ENCODE measurements at places on chromosomes 1 and 21. TPM values are rescaled to one million over a fixed set of nuclear protein-coding genes. Genes with fewer than 3 reads are reported as not detected.

Gene HHAT
- total RNA-seq: 0.76 TPM

Gene ATP6V1G3
- total RNA-seq: not detected

Gene F13B
- not detected for total RNA-seq

Gene HES3
- total RNA-seq: not detected

Gene CD34
- 0.05 TPM for total RNA-seq

Gene CD160
- not detected for total RNA-seq

Gene UBL4B
- not detected for total RNA-seq

Gene TAS1R3
- total RNA-seq: 0.78 TPM

Gene OR2L8
- not detected for total RNA-seq

Gene LHX8
- total RNA-seq: not detected

DNA sequence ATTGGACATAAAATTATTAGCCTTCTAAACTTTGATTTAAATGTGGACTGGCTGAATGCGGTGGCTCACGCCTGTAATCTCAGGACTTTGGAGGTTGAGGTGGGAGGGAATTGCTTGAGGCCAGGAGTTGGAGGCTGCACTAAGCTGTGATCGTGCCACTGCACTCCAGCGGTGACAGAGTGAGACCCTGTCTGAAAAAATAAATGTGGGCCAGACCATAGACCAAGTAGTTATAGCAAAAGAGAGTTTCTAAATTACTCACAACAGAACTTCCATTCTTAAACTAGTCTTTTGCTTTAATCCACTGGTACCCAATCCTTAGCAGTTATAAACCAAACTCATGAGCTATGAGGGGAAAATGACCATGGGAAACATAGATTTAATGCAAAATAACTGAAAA is 35.2 kb downstream of the RAP1A start:
- DNase-seq: no peak

- DNase-seq: no peak
Observed at GRCh38 chr1:80375662-80376061, 1369.1 kb upstream of the ADGRL4 start.

DNA sequence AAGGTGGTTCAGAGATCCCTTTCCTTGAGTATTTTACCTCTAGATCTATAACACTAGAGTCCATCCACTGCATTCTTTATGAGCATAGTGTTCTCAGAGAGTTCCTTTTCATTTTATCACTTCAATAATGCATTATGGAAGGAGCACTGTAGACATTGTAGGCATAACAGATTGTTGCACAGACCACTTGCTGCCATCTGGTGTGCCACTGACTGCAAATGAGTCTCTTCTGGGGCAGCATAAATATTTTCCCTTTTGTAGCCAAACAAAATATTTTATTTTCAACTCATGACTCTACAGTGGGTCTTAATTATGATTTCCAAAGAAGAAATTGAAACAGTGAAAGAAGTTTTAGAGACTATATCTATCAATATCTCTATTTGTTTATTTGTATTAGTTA is 290.4 kb downstream of the OLFM3 start:
- no peak for DNase-seq

DNA sequence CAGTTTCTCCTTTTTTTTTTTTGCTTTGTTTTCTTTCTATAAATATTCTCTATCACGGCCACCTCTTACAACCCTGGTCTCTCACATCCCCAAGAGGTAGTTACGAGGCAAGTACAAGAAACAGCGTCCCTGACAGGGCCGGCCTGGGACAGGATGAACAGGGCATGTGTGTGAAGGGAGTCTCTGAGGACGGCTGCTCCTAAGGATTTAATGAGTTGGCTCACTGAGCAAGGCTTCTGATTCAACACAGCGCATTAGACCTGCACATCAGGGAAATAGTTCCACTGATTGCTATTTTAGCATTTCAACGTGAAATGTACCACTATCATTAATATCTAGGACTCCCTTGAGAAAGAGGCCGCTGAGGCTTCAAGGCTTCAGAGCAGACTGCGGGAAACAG is 54.0 kb downstream of the NTPCR start:
- no peak for DNase-seq

DNA sequence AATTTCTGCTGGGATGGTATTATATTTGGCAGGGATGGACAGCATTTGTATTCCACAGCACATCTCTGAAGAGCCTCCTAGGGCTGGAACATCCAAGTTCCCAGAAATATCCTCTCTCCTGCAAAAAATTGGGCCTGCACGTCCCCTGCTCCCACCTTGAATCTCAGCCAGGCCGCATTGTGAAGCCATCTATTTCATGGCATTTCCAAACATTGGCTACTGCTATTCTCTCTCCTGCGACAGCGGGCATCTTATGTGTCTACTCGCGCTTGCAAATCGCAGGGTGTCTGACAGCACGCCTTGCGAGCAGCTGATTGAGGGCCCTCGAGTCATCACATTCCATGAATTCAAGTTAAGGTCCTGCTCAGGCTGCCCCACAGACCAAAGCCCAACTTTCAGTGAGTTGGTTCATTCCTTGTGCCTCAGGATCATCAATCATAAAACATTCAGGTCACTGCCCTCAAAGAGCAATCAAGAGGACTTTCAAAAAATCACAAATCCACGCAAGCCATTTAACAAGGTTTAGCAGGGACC is 15.8 kb downstream of the RGS8 start:
- no peak for DNase-seq

DNA sequence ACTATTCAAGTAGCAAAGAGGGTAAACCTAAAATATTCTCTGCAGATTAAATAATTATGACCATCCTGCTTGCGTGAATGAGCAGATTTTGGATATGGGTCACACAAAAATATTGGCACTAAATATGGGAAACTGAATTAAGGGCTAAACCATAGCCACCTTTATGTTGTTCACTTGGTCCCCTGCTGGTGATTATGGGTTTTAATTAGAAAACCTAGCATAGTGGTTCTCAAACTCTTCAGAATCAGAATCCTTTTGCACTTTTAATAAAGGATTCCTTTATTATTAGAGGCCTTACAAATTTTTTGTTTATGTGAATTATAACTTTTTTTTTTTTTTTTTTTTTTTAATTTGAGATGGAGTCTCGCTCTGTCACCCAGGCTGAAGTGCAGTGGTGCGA is 38.5 kb upstream of the ZNHIT6 start:
- DNase-seq: no peak

- no peak for DNase-seq
Observed at GRCh38 chr1:146016891-146017290, 4.6 kb downstream of the HJV start.

DNA sequence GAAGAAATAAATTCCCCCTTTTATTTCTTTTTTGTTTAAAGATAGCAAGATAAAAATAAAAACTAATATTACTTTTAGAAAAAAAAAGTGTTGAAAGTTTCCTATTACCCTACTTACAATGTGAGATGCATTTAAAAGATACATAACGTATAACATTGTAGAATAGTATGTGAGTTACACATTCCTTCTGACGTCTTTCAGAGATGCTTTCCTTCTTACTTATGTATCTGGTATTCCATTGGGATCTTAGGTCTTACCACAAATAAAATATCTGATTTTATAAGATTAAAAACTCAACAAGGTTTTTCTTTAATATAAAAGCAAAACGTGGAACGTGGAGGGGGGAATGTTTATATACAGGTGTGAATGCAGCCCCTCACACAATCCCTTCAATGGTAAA is 147.2 kb upstream of the ETS2 start:
- no peak for DNase-seq

DNA sequence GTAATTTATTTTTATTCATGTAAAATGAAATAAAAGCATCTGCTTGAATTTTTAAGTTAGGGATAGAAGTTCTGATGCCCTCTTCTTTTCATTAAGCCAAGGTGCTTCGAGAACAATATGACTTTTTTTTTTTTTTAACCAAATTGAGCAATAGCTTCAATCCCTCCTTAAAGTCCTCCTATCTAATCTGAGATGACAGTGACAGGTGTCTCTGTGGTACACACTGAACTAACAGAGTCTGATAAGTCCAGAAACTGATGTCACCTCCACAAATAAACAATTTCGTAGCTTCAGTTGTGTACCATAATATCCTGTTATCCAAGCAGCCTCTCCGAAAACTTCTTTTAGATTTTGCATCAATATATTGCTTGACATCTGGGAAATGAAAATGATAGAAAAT is 23.8 kb downstream of the MAP3K7CL start:
- DNase-seq: no peak

- no peak for DNase-seq
Observed at GRCh38 chr1:6447818-6448748, 17.9 kb downstream of the TNFRSF25 start.

DNA sequence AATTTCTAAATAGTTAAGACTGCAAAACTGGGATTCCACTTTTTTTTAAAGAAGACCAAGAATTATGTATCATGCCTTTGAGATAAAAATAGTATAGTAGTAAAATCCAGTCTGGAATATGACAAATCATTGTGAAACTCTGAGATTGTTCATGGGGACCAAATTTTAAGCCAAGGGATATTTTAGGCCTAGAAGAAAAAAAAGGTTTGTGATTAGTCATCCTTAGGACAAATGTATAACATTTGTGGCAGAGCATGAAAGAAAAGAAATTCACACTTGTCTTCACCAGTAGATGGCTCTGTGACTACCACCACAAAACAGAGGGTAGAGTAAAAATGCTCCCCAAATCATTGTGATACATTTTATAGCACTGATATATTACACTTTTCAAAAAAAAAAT is 226.1 kb downstream of the KCTD3 start:
- DNase-seq: no peak

GRCh38 chr1:19975423-19976193 is 3.8 kb downstream of the PLA2G2A start:
- DNase-seq: peak; percentile 8

GRCh38 chr1:111366256-111366655 is 61.3 kb downstream of the OVGP1 start:
- no peak for DNase-seq

GRCh38 chr1:86169625-86170024 is 13.1 kb upstream of the COL24A1 start:
- DNase-seq: no peak

DNA sequence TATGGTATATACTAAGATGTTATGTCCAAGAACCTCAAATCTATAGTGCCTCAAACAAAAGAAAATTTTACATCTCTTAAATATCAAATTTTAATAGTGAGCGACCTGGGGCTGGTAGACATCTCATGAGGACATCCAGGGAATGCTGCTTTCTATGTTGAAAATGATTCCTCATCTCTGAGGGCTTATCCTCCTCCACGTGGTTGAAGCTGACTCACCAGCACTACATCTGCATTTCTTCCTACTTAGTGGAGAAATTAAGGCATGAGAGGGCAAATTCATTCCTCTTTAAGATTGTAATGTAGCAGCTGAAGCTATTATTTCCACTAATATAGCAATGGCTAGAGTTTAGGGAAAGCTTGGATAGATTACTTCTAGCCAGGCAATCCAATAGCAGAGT is 529.5 kb downstream of the COL11A1 start:
- no peak for DNase-seq

DNA sequence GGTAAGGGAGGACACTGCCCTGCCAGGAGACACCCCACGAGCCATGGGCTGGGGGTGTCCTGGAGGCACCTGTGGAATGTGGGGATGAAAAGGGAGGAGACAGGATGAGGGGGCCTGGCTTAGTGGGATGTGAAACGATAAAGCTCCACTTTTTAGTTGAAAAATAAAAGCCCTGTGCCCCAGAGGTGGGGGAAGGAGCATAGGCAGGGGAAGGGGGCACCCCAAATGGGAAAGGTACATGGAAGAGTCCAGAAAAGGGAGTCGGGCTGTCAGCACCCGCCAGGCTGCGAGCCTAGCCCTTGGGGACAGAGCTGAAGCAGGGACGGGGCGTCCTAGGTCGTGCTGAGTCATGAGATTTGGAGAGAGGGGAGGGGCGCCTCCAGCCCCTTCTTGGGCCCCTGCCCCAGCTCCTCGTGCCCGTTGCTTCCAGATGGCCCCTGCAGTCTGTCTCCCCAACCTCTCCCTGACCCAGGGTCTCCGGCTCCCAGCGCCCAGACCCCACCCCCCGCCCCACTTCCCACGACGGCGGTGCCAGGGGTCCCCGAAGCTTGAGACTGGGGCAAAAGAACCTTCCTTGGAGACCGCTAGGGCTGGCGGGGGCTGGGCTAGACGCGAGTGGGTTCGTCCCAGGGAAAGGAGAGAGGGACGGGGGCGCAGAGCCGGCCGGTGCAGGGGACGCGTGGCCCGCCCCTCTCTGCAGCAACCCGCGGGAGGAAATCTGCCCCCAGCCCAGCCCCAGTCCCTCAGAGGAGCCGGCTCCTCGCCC is 795 bp downstream of the SYT2 start:
- DNase-seq: no peak

DNA sequence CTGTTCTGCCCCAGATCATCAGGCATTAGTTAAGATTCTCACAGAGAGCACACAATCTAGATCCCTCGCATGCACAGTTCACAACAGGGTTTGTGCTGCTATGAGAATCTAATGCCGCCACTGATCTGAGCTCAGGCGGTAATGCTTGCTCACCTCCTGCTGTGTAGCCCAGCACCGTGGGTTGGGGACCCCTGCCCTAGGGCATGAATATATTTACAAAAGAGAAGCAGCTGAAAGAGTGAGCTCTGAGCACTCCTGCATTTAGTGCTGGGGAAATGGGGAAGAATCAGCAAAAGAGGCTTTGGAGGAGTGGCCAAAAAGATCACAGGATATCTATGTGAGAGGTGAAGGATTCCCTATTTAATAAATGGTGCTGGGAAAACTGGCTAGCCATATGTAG is 5.6 kb downstream of the CFAP57 start:
- no peak for DNase-seq

GRCh38 chr1:111706921-111707320 is 32.3 kb downstream of the INKA2 start:
- no peak for DNase-seq

GRCh38 chr1:55231745-55232144 is 16.6 kb upstream of the USP24 start:
- no peak for DNase-seq

DNA sequence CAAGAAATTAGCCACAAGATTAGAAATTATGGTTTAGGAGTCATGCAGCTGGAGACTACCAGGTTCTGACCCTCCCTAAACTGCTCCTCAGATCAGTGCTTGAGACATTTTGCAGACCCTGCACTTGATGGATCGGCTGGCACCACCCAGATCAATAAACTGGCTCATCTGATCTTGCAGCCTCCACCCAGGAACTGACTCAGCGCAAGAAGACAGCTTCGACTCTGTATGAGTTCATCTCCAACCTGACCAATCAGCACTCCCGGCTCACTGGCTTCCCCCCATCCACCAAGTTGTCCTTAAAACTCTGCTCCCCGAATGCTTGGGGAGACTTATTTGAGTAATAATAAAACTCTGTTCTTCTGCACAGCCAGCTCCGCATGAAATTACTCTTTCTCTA is 40.0 kb downstream of the L1TD1 start:
- DNase-seq: no peak

DNA sequence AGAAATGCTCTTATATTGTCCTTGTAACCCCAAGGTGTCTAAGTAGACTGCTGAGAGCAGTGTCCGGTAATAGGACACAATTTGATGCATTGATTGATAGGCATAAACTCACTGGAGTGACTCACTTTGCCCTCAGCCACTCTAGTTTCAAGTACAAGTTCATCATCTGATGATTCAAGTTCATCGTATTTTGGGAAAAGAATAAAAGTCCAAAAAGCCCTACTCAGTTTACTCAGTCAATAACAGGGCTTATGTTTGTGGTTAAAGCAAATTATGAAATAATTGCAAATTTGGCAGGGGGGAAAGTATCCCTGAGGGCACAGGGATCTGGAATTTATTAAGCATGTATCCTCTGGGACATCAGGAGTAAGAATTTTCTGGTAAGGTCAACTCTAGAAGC is 7.6 kb upstream of the ATF3 start:
- no peak for DNase-seq

GRCh38 chr21:38938343-38938742 is 132.6 kb downstream of the ETS2 start:
- DNase-seq: peak; percentile 37

Measured in activated CD4-positive, alpha-beta memory T cell treated with anti-CD3 and anti-CD28 coated beads, Interleukin-2, amount 10 ng/mL, durations not matched to agents 7 days and 5 days (primary cell).